ENCODE measurements at places on chromosomes 5 and 9.

DNA sequence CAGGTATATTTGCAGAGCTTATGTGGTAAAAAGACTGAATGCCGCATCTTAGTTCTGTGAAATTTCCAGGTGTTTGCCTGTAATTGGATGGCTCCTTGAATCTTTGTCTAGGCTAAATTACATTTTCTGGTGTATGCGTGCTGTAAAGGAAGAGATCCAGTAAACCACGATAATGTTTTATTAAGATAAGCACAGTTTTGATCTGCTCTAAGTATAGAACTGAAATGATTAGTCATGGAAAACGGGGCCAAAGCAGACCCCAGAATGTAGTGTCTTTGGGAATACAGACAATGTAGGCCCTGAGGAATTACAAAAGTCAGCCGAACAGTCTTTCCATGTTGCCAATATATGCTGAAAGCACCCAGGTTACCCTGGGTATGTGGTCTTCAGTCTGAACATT, 257.3 kb downstream of the FANCC start:
- DNase-seq: no peak

DNA sequence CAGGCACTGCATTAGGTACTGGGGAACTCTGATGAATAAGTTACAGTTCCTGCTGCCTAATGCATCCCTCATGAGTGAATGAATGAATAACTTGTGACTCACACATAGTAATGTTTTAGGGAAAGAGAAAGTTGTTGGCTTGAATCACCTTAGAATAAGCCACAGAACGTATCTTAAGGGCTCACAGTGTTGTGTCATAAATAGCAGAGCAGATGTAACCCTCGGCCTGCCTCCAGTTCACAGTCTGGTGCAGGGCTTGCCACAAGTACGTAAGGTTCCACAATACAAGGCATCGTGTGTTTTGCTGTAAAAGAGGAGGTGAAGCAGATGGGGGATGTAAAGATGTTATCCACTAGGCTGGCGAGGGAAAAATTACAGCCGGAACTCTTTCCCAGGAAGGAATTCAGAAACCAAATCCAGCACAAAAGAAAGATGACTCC, 218.7 kb downstream of the TRPM3 start:
- peak; percentile 89 for DNase-seq

DNA sequence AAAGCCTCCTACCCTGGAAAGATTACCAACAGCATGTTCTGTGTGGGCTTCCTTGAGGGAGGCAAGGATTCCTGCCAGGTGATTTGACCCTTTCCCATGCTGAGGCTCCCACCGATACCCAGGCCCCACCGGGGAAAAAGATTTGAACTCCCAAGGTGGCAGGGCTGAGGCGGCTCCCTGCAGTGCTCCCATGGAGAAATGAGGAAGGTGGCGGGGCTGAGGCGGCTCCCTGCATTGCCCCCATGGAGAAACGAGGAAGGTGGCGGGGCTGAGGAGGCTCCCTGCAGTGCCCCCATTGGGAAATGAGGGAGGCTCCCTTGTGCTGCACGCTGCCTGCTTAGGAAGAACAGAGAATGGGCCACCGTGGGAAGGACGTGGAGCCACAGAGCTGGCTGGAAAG, 3.2 kb downstream of the PRSS3 start:
- no peak for DNase-seq

DNA sequence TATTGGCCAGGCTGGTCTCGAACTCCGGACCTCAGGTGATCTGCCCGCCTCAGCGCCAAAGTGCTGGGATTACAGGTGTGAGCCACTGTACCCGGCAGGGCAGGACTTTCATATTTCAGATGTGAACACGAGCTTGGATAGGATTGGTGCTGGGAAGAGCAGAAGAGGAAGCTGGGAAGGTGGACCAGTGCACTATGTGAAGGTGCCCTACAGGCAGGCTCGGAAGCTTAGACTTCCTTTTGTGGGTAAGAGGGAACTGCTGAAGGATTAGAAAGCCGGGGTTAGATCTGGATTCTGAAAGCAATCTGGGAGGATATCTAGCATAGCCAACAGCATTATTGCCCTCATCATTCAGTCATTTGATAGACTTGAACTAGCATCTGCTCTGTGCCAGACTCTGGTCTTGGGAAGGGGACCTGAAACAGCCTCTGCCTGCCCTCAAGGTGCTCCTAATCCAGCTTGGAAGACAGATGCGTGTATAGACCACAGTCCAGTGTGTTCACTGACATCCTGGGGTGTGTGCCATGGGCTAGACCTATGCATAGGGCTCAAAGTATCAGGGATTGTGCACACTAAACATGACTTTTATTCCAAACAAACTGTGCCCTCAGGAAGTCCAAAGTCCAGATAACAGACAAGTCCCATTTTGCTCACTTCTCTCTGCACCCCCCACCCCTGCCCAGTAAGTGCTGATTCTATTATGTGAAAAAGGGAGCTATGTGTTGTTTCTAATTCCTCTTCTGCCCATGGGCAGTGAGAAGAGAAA, 637 bp downstream of the CBY3 start:
- no peak for DNase-seq

DNA sequence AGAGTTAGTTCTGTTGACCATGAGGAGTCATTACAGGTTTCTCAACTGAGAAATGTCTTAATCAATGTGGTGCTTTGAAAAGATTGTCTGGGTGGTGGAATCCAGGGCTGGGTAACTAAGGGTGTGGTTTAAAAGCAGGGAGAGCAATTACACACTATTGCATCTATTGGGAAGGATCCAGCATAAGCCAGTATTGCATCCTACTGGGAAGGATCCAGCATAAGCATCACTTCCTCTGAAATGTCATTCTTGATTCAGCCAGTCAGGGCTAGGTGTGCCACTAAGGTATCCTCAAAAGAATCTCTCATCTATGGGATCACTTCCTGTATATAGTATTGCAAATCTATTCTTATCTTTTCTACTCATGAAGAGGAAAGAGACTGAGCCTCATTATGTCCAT, 38.6 kb downstream of the ELOVL7 start:
- DNase-seq: no peak

DNA sequence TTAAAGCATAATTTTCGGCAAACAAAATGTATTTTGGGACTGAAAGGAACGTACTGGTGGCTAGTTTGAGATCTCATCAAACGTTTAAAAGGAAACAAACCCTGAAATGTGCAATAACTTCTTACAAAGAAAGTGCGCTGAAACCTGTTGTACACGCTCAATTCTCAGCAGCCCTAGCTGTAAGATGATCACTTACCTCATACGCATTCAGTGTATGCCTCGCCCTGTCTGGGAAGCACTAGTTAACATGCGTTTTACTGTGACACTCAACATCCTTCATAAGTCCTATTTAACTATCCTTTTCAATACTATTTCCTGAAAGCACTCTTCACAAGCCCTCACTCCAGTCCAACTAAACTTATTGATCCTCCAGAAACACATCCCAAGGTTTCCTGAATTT, 485.0 kb upstream of the EDIL3 start:
- no peak for DNase-seq

GRCh38 chr5:51810592-51810991, 427.3 kb downstream of the ISL1 start:
- DNase-seq: no peak

- DNase-seq: no peak
Measured at GRCh38 chr9:98172604-98173003, 19.8 kb downstream of the CORO2A start.

GRCh38 chr5:64861281-64861680, 92.6 kb downstream of the CWC27 start:
- no peak for DNase-seq

GRCh38 chr5:39376293-39376714, 12.0 kb upstream of the C9 start:
- DNase-seq: no peak

- peak; percentile 1 for DNase-seq
Measured at GRCh38 chr5:21919414-21920022, 933.6 kb downstream of the CDH12 start.

GRCh38 chr5:16140944-16141343, 38.6 kb downstream of the MARCHF11 start:
- DNase-seq: no peak

DNA sequence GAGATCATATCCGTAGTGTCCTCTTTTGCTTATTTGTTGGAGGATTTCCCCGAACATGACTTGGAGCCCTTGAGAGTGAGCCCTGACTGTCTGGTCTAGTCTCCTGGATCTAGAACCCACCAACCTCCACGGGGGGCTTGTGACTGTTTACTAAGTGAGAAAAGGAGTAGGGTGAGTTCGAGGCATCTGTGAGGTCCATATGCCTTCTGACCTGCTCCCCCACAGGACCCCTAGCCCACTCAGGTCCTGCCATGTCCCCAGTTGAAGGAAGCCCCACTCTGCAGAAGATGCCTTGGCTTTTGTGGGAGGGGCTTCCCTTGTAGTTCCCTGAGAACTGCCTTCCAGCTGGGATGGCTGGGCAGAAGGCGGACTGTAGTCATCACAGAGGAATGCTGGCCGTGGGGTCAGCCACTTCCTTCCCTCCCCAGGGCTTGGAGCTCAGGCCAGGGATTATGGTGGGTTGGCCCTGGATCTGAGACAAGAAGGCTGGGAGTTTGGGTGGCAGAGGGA, 7.0 kb upstream of the IRF1 start:
- peak; percentile 90 for DNase-seq

- DNase-seq: no peak
Measured at GRCh38 chr5:179817470-179817840, 3.2 kb upstream of the SQSTM1 start.

- DNase-seq: no peak
Measured at GRCh38 chr5:56412601-56413379, 179.7 kb upstream of the ANKRD55 start.

- no peak for DNase-seq
Measured at GRCh38 chr9:124238546-124239140, 19.1 kb upstream of the NEK6 start.

DNA sequence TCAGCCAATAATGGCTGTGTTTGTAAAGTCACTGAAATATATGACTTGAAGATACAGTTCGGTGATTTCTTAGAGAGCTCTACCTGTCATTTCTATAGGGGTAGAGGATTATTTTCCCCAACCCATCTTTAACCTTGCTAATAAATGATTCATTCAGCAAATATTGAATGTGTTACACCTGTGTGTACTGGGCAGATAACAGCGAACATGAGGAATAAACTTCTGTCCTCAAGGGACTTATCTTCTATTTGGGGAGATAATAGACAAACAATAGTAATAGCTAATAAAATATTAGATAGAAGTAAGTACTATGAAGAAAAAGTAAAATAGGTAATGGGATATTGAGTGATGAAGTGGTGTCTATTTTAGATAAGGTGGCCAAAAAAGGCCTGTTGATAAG, 9.3 kb downstream of the TTC23L start:
- no peak for DNase-seq

DNA sequence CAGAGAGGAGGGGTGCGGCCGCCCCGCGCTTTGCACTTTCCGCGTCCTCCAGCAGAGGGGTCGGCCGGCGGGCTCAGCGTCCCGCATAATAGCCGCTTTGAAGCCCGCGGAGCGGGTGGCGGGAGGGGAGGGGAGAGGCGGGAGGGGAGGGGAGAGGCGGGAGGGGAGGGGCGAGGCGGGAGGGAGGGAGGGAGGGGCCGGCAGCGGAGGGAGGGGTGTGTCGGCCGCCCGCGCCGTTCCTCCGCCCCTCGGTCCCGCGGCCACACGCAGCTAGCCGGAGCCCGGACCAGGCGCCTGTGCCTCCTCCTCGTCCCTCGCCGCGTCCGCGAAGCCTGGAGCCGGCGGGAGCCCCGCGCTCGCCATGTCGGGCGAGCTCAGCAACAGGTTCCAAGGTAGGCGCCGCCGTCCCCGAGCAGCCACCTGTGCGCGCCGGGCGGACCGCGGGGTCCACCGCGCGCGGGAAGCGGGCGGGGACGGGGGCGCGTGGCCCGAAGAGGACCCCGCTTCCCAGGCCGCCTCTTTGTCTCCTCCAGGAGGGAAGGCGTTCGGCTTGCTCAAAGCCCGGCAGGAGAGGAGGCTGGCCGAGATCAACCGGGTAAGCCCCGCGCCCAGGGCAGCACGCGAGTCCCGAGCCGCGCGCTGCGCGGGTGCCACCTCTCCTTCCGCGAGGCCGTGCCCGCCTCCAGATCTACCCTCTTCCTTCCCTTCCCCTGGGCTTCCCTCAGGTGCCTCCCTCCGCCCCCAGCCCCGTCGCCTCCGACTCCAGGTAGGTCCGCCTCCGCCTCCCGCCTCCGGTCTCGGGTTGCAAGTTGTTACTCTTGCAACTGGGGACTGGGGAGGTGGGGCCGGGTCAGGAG, at the start of gene AIF1L:
AIF1L (plus strand) TSS at position 263 of the 857 bp plus-strand sequence; CDS start at position 362, 99 bp downstream.
- no peak for DNase-seq

GRCh38 chr5:171307789-171308452, 1.1 kb upstream of the TLX3 start:
- DNase-seq: no peak

GRCh38 chr5:125209650-125210049, 463.2 kb upstream of the ZNF608 start:
- DNase-seq: no peak

DNA sequence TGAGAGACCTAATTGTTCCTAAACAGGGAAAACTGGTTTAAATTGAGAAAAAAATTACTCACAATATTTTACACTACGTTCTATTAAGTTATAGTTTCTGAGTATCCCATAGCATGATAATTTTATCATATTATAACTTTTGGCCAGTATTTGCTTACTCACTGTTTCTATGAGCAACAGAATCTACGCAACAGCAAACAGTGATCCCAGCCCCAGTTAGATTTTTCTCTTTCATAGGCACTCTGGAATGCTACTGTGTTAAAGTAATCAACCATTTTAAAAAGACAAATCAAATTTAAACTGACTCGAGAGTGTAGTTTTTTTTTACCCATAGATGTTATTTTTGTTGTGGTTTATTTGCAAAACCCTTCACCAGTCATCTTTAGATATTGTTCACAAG, 107.2 kb downstream of the XRCC4 start:
- no peak for DNase-seq

DNA sequence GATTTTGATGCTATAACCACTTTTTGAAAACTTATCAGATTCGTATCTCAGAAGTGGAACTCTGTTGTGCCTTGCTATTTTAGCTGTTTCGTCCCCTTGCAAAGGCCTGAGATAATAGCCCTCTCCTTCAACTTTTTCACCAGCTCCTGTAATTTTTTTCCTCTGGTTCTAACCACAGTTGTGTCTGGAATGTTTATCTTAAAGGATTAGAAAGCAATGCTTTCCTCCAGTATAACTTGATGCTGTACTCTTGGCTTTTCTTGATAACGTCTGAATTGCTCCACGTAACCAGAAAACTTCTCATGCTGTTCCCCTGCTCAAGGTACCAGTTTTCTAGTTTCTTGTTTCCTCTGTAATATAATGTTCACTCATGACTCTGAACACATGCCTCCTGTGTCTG, 209.4 kb downstream of the DTWD2 start:
- no peak for DNase-seq

DNA sequence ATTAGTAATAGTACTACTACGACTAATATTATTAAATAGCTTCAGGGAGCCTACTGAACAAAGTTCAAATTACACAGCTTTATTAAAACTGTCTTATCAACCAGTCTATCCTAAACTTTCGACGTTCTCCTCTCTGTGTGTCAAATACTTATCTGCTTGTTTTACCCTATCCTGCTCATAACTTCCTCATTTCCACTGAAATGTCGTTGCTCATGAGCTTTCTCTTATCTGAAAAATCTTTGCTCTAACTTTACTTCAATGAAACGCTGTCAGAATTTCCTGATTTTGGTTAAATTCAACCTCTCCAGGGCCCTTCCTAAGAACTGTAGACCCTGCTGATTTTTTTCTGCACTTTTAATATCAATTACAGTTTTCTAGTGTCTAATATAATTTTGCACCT, 1431.0 kb upstream of the WWC1 start:
- DNase-seq: no peak

GRCh38 chr5:158013939-158014338, 155.0 kb upstream of the CLINT1 start:
- no peak for DNase-seq
